ENCODE measurements at places on chromosomes 3 and 15. TPM values are rescaled to one million over a fixed set of nuclear protein-coding genes. Genes with fewer than 3 reads are reported as not detected.
A peak's percentile ranks its signal among the peaks of the same experiment; 100 is the strongest.

GRCh38 chr15:74170875-74171578 is 2.5 kb upstream of the ISLR start:
- no peak for DNase-seq

RAD18 gene
- total RNA-seq, result 9.9 TPM

- no peak for DNase-seq
These were observed 643.2 kb downstream of the SQOR start for GRCh38 chr15:46278062-46278461.

- peak; percentile 23 for DNase-seq
These were observed 9.4 kb downstream of the ATP13A4 start for GRCh38 chr3:193545304-193545703.

- DNase-seq, result no peak
These were observed 245.8 kb downstream of the STXBP5L start for GRCh38 chr3:121153851-121154250.

RPS27L gene
- 148 TPM for total RNA-seq

- no peak for DNase-seq
These were observed 12.0 kb upstream of the RTP3 start for GRCh38 chr3:46485779-46486175.

DISP2 gene
- total RNA-seq, result 0.27 TPM

DNA sequence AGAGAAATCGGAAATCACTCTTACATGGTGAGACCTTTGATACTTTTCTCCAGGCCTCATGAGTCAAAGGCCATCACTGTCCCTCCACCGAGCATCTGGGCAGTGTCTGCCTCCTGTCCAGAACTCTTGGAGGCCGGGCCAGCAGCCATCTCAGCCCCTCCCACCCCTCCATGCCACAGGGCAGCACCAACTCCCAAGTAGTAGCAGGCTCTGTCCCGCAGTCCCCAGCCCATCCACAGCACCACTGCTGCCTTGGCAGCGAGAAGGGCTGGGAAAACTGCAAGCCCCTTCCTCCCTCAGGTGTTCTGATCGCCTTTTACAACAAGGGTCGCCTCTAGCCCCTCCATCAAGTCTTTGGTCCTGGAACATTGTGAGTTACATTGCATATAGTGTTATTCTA is 5.5 kb downstream of the LYSMD4 start:
- DNase-seq, result no peak

ITIH1 gene
- not detected for total RNA-seq

DNA sequence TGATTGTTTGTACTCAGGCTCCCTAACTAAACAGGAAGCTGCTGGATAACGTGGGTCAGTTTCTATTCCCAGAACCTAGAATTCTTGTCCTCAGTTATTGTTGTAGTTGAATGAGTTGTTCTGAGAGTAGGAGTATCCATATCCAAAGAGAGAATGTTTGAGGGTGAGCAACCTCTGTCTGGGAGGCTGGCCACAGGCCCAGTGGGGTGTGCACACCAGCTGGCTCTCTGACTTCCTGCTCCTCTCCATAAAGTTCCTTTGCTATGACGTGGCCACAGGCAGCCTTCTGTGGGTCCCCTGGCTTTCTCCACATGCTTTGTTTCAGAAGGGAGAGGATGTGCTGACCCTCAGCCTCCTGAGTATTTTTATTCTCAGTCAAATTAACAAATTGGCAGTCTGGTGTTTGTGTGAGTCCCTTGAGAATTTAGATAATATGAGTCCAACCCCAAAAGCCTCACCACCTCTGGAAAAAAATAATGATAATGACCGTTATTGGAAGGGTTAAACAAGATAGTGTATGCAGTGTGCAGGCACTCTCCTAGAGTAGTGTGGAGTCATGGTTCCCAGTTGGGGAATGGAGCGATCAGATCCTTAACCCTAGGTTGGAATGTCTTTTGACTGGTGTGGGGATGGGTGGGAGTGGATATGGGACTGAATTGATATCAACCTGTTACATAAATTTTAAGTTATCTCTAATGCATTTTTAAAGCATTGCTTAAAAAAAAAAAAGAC is 47.6 kb upstream of the MED12L start:
- peak; percentile 93 for DNase-seq

DNA sequence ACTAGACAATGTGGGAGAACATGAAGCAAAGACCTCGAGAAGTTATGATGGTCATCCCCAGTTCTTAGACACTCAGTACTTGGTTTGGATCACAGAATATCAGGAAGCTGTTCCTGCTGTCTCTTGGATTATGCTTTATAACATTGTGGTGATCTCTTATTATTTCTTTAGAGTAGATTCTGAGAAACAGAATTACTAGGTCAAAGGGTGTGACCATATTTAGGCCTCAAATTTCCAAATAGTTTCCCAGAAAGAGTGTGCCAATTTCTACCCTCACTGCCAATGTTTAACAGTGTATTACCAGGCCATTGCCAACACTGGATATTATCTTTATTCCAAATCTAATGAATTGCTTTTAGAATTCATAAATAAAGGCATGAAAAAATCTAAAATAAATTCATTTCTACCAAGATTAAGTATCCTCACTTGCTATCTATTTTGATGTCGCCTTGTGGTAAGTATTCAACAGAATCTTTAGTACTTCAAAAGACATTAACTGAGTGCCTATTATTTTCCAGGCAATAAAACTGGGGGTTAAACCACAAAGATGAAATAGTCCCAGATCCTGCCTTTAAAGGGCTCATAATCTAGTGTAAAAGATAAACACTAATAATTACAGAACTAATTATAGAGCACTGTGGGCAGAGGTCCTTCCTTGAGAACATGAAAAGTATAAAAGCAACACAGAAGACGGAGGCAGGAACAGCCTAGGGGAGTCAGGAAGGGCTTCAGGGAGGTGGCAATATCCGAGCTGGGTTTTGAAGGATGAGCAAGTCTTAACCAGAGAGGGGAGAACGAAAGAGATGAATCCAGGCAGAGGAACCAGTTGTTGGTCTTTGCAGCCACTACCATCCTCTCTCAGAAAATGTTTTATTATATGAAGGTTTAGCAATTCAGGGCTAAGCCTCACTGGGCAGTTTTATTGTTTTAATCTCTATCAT is 86.8 kb downstream of the IGF2BP2 start:
- DNase-seq, result no peak

NBEAL2 gene
- total RNA-seq, result 4.0 TPM

GRCh38 chr3:29637068-29637467 is 356.2 kb downstream of the RBMS3 start:
- no peak for DNase-seq

NEK11 gene
- 3.0 TPM for total RNA-seq

CD80 gene
- total RNA-seq, result not detected

DNA sequence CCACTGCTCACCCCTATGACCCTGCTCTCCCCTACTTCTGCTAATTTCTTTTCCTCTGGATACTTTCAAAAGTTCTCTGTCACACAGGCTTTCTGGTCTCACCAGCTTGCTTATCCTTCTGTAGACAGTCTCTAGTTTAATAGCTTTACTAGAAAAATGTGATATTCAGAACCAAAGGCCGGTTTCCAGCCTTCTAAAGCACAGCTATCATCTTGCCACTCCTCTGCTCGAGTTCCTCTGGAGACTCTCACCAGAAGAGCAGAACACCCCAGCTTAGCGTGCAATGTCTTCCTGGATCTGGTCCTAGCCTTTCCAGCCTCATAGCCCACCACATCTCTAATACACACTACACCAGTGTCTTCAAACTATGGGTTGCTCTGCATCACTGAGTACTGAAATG is 1.8 kb upstream of the VPS8 start:
- no peak for DNase-seq

- DNase-seq, result no peak
These were observed 510.0 kb downstream of the ROBO1 start for GRCh38 chr3:79257791-79258190.

GRCh38 chr3:169668957-169669741 is 5.6 kb upstream of the MECOM start:
- peak; percentile 76 for DNase-seq

- peak; percentile 45 for DNase-seq
These were observed 3.6 kb upstream of the NMD3 start for GRCh38 chr3:161217496-161217895.

DNA sequence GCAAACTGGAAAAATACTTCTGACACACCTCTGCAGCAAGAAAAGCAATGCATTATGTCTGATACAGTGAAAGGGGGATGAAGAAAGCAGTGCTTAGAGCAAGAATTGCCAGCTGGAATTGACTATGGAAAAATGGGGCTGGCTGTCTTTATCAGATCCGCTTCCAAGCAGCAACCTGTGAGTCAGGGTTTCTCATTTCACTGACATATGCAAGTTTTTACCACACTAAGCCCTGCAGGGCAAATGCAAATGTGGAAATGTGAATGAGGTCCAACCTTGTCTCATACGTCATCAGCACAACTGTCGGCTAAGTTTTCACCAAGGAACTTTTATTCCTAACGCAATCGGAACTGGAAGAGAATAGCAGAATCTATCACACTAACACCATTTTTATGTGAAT is 172.5 kb upstream of the GADL1 start:
- peak; percentile 90 for DNase-seq

DNA sequence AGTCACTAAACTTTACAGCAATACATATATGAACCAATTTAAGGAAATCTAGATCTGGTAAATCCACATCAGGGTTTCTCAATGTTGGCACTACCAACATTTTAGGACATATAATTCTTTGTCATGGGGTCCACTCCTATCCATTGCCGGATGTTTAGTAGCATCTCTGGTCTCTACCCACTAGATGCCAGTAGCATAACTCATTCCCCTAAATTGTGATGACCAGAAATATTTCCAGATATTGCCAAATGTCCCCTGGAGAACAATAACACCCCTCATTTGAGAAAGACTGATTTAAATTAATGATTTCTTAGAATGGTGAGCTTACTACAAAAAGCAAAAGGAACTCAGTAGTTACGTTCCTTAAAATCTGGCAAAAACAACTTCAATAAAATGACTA is 23.1 kb upstream of the ANKRD28 start:
- DNase-seq, result no peak

- no peak for DNase-seq
These were observed 83.5 kb downstream of the ADAMTS9 start for GRCh38 chr3:64604313-64604712.

GRCh38 chr3:155270485-155271342 is 22.8 kb downstream of the STRIT1 start:
- no peak for DNase-seq

GRCh38 chr3:16067837-16068471 is 106.5 kb upstream of the GALNT15 start:
- DNase-seq, result peak; percentile 41

WDR93 gene
- total RNA-seq, result not detected

STAC gene
- 4.4 TPM for total RNA-seq

- no peak for DNase-seq
These were observed 11.9 kb downstream of the NPHP3 start for GRCh38 chr3:132710311-132710710.

ACOX2 gene
- 3.8 TPM for total RNA-seq

DNA sequence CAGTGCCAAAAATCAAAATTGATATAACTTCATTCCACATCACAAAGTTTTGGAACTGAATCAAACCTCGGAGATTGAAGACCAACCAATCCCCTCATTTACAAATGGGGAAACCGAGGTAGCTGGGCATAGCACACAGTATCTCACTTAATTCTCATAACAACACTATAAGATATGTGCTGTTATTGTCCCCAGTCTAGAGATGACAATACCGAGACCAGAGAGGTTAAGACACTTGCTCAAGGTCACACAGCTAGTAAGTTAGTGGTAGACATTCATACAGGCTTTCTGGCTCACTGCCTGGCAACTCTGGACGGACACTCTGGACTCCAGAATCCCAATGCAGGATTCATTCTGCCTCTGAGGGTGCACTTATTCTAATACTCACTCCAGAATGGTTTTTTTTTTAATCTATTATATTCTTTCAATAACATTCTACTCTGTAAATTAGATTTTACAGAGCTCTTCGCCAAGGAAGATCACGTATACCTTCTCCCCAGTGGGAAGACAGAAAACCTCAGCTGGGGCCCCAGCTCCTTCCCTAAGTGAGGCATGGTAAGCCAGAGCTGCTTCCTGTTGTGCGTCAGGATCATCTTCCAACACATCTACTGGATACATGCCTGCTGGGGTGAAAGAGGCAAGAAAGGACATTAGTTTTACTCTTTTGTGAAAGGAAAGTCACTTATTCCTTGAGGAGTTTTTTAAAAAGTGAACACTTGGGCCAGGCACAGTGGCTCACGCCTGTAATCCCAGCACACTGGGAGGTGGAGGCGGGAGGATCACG is 128.4 kb upstream of the IGF1R start:
- no peak for DNase-seq

DNA sequence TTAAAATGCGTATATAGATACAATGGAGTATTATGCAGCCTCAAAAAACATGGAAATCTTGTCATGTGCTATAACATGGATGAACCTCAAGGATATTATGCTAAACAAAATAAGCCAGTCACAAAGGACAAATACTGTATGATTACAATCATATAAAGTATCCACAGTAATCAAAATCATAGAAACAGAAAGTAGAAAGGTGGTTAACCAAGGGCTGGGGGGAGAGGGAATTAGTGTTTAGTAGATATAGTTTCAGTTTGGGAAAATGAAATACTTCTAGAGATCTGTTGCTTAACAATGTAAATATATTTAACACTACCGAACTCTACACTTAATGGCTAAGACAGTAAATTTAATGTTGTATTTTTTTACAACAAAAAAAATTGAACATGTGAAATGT is 9.0 kb downstream of the TOP2B start:
- no peak for DNase-seq

STRA6 gene
- 12.9 TPM for total RNA-seq

- DNase-seq, result no peak
These were observed 381.0 kb upstream of the RGMA start for GRCh38 chr15:93469994-93470393.

DNA sequence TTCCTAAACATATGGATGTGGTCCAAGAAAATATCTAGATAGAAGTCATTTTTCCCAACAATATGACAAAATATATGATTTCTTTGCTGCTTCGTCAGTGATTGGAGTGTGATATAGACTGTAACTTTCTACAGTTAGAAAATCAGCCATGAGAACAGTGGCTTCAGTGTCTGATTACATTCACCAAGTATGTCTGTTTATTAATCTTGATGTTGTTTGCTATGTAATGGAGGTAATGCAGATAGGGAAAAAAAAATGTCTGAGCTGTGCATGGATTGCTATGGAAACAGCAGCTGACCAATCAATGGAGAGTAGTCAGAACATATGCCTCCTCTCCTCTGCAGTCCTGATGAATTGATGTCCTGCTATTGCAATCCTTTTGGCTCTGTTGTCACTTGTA is 72.3 kb upstream of the GAP43 start:
- no peak for DNase-seq

DNA sequence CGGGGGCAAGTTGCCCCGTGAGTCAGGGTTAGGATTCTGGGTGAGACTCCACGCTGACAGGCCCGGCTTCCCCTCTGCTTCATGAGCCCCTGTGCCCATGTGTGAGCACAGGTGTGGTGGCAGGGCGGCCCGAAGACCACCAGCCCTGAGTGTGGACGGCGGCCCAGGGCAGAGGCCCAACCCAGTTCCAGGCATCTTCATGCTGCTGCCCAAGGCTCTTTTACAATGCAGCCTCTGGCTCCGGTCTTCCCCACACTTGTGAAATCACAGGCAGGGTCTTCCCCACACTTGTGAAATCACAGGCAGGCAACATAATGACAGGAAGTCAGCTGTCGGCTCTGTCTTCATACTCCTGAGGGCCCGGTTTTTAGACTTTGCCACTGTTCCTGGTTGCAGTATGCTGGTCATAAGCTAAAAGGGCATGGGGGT is 78.8 kb downstream of the AAGAB start:
- peak; percentile 39 for DNase-seq

GRCh38 chr15:46918462-46919140 is 798.7 kb upstream of the SEMA6D start:
- peak; percentile 78 for DNase-seq

AGBL1 gene
- not detected for total RNA-seq

GRCh38 chr3:71107926-71108325 is 475.6 kb downstream of the FOXP1 start:
- no peak for DNase-seq

GRCh38 chr3:35908366-35909232 is 269.3 kb downstream of the ARPP21 start:
- peak; percentile 50 for DNase-seq

All from H4 (cell line).